ENCODE measurements at places on chromosomes 4 and X. TPM values are rescaled to one million over a fixed set of nuclear protein-coding genes. Genes with fewer than 3 reads are reported as not detected.
A peak's percentile ranks its signal among the peaks of the same experiment; 100 is the strongest.

DNA sequence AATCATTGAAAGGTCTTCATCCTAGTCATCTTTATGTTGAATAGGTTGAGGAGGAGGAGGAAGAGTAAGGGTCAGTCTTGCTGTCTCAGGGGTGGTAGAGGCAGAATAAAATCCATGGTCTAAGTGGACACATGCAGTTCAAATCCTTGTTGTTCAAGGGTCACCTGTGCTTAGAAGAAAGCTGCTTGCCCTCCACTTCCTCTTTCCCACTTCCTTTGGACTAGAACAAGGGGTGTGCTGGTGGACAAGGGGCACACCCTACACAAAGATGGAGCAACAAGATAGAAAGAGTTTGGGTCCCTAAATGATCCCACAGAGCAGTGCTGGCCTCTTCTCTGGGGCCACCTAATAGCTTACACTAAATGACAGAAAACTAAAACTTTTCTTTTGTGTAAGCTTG, 47.9 kb downstream of the HSD17B13 start:
- no peak for DNase-seq

SLC2A9 gene
- 0.25 TPM for total RNA-seq

PGAM4 gene
- total RNA-seq: not detected

GRCh38 chrX:111402344-111402743, 9.6 kb downstream of the DCX start:
- no peak for DNase-seq

GRCh38 chr4:162409048-162409447, 245.2 kb upstream of the FSTL5 start:
- no peak for DNase-seq

HSD17B13 gene
- total RNA-seq: not detected

SLC6A8 gene
- 12.5 TPM for total RNA-seq

GRCh38 chr4:108328383-108328732, 159.6 kb upstream of the LEF1 start:
- DNase-seq: no peak

CHIC2 gene
- 111 TPM for total RNA-seq

DNA sequence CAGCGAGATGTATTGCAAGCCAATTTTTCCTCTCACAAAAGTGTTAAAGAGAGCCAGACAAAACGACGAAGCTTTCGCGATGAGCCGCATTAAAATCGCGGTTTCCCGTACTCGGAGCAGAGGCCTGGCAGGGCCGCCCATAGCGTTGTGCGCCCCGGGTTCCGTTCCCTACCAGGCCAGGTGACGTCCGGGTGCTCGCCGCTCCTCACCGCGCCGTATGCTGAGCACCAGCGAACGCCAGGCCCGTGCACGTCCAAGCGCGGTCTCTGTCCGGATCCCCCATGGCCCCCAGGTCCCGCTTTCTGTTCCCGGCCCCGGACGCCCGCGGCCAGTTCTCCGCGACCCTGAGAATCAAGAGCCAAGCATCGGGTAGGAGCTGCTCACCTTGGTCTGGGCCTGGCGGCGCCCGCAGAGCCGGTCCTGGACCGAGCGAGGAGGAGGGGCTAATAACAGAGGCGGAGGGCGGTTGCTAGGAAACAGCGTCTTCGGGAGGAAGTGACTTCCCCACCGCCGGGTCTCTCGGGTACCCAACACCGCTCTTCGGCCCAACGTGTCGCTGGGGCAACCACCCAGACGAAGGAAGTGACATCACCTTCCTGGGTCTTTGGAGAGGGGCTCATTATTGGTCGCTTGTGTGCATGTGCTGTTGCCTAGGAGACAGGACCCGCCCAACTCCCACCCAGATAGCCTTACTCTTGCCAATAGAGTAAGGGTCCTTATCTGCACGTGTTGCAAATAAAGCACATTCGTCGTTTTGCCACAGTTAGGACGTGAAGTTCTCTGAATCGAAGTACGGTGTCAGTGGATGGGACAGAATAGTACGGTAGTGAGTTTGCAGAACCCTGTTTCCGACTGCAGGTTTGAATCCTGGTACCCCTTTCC, at the start of gene MAP9:
TSS of gene MAP9 (minus strand) at position 579 of the 882 bp plus-strand sequence. CDS start 1,115 bp downstream, outside the sequence.
- peak; percentile 75 for DNase-seq

TMPRSS11F gene
- total RNA-seq: not detected

CXCL10 gene
- total RNA-seq: not detected

GRCh38 chrX:54182194-54182863, 725 bp downstream of the FAM120C start:
- DNase-seq: peak; percentile 54

GRCh38 chrX:134671294-134671693, 13.0 kb upstream of the PLAC1 start:
- DNase-seq: no peak

GNL3L gene
- 30.3 TPM for total RNA-seq

- DNase-seq: no peak
Measured at GRCh38 chr4:150068300-150068960, 9.8 kb upstream of the DCLK2 start.

HTN3 gene
- not detected for total RNA-seq

DNA sequence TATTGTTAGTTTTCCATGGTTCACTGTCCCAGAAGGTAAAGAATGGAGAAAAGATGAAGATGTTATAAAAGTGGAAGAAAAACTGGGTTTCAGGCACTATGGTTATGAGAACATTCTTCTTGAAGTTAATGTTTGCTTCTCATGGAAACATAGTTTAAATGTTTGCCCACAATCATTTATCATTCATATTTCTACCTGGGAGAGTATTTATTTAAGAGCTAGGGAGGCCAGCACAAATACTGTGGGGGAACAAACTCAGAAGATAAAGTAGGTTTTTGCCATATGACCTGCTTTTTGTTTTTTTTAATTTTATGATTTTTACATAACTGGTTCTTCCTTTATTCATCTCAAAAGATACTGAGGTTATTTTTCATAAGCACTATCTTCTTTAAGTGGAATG, 96.8 kb downstream of the GC start:
- no peak for DNase-seq

- no peak for DNase-seq
Measured at GRCh38 chrX:107775000-107775733, 420 bp downstream of the TSC22D3 start.

- peak; percentile 31 for DNase-seq
Measured at GRCh38 chrX:78011846-78012245, 42.4 kb upstream of the PGAM4 start.

DNA sequence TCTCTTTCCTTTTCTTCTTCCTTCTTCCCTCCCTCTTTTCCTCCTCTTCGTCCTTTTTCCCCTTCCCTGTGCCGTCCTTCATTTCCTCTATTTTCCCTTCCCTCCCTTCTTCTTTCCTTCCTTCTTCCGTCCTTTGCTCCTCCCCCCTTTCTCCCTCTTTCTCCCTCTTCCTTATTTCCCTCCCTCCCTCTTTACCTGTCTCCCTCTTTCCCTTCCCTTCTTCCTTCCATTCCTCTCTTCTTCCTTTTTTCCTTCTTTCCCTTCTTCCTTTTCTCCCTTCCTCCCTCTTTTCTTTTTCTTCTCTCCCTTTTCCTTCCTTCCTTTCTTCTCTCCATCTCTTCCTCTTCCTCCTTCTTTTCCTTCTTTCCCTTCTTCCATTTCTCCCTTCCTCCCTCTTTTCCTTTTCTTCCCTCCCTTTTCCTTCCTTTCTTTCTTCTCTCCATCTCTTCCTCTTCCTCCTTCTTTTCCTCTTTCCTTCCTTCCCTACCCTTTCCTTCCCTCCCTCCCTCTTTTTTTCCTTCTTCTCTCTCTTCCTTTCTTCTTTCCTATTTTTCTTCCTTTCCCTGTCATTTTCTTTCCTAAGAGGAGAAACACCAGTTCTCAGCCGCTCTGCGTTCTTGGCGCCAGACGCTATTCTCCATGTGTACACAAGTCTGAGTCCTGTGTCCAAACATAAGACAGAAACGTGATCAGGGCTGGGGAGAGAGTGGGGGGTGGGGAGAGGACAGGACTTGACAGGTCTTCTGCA, 597.1 kb downstream of the MID1IP1 start:
- DNase-seq: no peak

DNA sequence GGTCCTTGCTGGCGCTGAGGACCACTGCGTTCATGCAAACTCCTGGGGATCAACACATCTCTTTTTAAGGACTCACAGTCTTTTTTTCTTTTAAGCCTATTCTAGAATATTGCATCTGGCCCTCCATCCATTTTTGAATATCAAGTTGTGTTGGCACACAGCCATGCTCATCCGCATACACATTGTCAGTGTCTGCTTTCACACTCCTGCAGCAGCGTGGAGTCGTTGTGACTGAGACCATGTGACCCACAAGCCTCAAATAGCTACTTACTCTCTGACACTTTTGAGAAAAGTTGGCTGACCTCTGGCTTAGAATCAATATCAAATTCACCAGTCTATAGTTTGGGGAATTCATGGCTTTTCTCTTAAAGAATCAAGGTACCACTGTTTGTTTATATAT, 191.8 kb upstream of the S100G start:
- DNase-seq: no peak

DNA sequence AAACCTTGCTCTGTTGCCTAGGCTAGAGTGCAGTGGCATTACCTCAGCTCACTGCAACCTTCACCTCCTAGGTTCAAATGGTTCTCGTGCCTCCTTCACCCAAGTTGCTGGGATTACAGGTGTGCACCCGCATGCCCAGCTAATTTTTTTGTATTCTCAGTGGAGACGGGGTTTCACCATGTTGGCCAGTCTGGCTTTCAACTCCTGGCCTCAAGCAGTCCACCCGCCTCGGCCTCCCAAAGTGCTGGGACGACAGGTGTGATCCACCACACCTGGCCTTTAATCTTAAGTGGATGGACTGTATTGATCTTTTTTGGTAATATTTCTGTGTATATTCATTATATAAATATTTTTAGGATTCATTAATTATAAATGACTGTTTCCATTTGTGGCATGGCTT, 158.7 kb upstream of the CXorf51A start:
- DNase-seq: no peak

DNA sequence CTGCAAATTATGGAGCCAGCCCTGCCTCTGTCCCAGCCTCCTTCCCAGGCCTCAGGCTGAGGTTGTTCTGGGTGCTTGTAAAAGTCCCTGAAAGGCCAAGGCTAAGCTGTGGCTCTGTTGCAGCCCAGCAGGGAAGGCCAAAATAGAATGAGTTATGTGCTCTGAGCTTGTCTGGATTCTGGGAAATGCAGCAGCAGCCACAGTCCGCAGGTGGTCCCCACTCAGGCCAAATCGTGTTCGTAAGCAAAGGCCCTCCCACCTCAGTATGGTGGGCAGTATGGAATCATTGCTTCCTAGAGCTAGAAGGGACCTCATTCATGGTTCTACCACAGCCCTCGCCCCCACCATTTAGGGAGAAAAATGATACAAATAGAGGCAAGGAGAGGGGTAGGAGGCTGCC, 4.7 kb upstream of the TCEAL1 start:
- DNase-seq: no peak

DNA sequence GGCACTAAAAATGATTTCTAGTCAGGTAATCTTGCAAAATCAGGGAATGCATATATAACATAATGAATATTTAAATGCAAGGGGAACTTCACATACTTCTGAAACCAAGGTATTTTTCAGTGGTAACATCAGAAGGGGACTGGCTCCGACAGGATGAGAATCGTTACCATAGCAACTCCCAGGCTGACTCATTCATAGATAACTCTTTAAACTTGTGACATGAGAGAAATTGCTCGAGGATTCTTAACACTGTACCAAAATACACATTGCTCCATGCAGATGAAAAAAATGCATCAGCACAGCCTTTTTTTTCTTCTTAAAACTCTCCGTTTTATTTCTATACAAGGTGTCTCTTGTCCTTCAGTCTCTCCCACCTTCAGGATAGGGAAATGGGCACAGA, 114.3 kb downstream of the GABRB1 start:
- peak; percentile 6 for DNase-seq

GRCh38 chr4:89109841-89110540, 1.3 kb upstream of the TIGD2 start:
- peak; percentile 12 for DNase-seq

DNA sequence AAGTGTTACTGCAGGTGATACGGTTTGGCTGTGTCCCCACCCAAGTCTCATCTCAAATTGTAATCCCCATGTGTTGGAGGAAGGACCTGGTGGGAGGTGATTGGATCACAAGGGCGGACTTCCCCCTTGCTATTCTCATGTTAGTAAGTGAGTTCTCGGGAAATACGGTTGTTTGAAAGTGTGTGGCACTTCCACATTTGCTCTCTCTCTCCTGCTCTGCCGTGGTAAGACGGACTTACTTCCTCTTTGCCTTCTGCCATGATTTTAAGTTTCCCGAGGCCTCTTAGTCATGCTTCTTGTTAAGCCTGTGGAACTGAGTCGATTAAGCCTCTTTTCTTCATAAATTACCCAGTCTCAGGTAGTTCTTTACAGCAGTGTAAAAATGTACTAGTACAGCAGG, 65.2 kb upstream of the SLC7A11 start:
- no peak for DNase-seq

DNA sequence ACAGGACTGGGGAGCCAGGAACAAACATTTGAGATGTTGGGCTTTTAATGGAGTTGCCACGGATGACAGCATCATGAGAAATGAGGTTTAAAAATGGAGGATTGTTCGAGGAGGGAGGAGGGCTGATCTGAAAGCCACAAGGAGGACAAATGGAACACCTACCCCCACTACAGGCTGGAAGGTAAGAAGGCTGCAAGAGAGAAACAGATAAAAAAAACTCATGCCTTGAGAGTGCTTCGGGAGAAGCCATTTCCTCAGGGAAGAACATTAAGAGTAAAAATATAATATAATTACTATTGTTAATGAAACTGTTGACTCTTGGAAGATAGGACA, 119.5 kb upstream of the MAP9 start:
- DNase-seq: no peak

DNA sequence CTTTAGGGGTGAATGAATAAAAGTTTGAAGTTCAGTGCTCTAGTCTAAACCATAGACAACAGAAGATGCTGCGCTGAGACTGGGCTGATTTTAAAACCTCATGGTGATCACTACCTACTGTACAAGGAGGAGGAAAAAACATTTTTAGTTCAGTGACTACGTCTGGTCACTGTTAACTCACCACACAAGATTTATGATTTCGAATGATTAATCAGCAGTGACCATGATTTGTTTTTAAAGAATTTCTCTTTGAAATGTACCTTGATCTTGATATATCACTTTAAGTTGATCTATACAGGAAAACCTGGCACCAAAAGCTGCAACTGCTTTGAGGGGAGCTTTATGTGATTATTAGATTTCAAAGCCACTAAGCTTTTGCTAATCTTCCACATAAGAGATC, 286.3 kb downstream of the PDGFC start:
- DNase-seq: peak; percentile 41

DNA sequence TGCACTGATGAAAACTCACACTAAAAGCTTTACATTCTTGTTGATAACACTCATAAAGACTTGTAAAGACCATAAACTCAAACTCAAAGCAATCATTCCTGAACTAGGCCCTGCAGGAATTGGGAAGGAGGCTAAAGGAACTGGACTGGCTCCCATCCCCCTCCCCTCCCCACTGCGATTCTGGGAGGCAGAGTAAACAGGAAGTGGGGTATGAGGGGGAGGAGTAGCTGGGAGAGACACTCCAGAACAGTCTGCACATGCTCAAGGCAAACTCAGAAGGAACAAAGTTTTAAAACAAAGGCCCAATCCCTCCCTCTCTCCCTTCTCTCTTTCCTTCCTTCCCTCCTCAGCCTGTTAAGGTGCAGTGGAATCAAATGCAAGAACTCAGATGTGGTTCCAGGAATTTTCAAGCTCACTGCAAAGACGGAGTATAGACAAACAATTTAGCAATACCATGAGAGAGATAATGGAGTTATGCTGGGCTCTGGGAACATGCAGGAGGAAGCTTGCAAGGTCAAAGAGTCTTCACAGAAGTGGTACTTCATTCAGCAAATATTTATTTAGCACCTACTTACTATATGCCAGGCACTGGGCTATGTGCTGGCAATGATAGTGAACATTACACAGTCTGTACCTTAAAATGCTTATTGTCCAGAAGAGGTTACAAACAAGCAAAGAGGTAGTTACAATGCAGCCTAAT, 15.9 kb downstream of the MID1IP1 start:
- DNase-seq: peak; percentile 24

- DNase-seq: no peak
Measured at GRCh38 chr4:181517491-181517890, 725.7 kb upstream of the TENM3 start.
